ENCODE measurements at places on chromosomes 5 and 9.

GRCh38 chr5:157387041-157387563 lies 72.9 kb upstream of the NIPAL4 start:
- no peak for DNase-seq

- DNase-seq = no peak
Observed at GRCh38 chr5:40615586-40616170, 64.0 kb upstream of the PTGER4 start.

- DNase-seq = no peak
Observed at GRCh38 chr9:81621785-81622259, 67.5 kb downstream of the TLE1 start.

GRCh38 chr5:150358261-150359095 lies 981 bp downstream of the TCOF1 start:
- DNase-seq = no peak

GRCh38 chr9:14433351-14434157 lies 119.6 kb upstream of the NFIB start:
- DNase-seq = no peak

GRCh38 chr9:110180511-110181434 lies 27.2 kb downstream of the C9orf152 start:
- no peak for DNase-seq

DNA sequence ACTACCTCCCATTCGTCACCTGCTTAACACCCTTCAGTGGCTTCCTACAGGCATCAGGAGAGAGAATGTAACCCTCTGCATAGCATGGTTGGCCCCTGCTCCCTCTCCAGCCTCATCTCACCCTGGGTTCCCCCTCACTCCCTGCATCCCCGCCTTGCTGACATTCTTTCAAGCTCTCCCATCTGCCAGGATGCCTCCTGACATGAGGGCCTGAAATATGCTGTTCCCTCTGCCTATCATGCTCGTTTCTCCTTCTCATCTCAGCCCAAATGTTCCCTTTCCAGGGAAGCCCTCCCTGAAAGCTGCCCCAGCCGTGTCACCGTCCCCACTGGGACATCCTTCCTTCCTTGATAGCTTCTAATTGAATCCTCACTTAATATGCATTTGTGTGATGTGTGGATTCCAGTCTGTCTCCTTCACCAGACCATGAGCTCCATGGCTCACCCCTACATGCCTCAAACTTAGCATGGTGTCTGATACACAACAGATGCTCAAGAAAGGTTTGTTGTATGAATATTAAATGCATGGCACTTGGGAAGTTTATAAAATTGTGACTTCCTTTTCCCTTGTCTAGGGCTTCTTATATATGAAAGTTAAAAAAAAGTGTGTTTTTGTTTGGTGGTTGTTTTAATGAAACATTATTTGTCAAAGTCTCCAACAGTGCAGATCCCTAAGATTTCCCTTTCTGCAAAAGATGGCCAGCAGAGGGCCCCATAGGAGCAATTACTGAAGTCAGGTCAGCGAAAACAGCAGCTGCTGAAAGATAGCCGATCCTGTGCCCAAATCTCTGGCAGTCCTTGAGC lies 7.3 kb upstream of the C5orf58 start:
- DNase-seq = peak; percentile 91

DNA sequence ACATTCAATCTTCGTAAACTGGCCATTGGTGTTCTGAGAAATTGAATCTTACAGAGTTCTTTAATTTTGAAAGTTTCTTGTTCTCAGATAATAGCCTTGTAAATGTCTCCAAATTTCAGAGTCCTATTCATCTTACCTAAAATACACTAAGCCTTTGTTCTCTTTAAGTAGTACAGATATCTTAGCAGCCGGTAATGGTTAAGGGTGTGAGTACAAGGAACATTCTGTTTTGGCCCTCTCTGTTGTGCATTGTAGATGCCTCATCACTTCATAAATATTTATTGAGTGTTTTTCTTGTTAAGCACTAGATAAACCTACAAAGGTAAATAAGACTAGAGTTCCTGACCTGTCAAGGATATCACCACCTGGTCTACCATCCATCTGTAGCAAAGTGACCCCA lies 35.2 kb downstream of the ZCCHC7 start:
- DNase-seq = no peak

GRCh38 chr5:35060236-35060635 lies 12.5 kb upstream of the AGXT2 start:
- no peak for DNase-seq

DNA sequence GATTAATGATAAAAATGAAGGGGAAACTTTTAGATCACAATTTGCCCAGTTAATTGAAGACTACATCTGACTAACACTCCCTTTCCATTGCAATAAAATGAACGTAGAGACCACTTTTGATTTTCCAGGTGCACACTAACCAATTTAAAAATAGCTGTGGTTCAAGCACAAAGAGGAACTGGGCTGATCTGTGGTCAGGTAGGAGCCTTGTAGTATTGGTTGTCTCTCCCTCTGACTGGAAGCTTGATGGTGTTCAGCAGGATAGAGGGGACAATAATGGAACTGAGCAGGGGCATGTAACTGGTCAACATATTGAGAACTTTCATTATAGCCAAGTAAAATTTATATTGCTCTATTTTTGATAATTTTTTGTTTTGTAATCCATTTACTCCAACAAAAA lies 886.8 kb upstream of the SEMA6A start:
- no peak for DNase-seq

DNA sequence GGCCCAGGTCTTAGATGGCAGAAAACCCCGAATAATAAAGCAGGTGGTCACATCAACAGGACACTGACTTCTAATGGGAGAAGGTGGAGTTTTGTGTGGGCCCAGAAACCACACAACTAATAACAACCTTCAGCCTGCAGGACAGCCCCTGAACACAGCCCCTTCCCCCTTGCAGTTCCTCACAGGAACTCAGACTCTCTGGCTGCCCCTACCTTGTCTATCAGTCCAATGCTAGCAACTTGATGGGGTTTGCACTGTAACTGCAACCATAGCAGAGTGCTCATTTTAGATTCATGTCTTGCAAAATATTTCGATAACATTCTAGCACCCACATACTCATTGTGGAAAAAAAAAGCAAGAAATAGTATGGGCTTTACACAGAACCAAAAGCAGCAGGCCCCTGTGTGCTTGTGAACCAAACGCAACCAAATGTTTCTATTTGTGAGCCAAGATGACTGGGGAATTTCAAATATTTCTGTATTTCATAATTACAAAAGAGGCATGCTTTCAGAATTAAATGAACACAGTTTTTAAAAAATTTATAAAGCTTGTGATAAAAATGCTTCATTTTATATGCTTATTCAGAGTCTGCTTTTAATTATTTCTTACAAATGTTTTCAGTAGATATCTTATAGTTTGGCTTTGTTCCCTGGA lies 62.7 kb upstream of the PDE4D start:
- DNase-seq = no peak
